Non-pigmented ciliary epithelial cell (primary cell): ENCODE measurements at places on chromosomes 13 and 19.
A peak's percentile ranks its signal among the peaks of the same experiment; 100 is the strongest.

DNA sequence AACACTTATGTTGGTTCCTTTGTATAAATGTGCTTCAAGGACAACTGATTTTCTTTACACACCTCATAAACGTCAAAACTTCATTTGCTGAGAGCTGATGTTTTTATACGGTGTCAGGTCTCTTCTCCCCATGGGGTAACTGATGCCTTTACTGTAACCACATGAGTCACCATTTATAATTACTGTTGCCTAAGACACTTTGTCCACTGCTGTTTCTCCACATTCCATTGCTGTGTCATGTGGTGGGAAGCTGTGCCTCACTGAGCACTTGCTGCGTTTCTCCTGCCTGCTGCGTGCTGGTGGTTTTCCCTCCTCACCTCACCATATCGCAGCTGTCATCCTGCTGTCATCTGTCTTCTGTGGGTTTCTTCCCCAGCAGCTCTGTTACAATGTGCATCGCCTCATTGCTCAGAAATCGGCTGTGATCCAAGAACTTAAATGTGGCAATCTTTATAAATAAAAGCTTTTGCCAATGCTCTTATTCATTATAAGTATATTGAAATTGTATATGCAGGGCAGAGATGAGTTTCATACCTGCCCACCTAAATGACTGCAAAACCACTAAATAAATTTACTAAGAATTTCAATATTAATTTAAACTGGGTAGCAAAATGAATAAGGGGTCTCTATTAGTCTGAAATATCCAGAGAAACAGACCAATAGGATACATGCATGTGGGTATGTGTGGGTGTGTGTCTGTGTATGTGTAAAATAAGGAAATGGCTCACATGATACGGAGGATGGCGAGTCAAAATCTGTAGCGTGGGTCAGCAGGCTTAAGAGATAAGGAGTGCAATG lies 547.0 kb upstream of the SLITRK5 start:
- DNase-seq = peak; percentile 99

DNA sequence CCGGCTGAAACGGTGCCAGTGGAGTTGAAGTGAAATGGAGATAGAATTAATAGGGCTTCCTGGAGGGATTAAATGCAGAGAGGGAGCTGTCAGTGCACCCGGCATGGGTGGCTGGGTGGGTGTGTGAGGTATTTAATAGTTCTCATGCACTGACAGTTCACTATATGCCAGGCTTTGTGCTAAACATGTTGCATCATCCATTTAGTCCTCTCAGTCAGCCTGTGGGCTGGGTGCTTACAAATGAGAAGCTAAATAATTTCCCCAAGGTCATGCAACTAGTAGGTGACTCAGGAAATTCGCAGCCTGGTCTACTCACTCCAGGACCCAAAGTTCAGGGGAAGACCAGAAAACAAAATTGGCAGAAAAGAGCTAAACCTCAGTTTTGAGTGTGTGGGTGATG lies 63.5 kb upstream of the SPATA13 start:
- DNase-seq = peak; percentile 49

DNA sequence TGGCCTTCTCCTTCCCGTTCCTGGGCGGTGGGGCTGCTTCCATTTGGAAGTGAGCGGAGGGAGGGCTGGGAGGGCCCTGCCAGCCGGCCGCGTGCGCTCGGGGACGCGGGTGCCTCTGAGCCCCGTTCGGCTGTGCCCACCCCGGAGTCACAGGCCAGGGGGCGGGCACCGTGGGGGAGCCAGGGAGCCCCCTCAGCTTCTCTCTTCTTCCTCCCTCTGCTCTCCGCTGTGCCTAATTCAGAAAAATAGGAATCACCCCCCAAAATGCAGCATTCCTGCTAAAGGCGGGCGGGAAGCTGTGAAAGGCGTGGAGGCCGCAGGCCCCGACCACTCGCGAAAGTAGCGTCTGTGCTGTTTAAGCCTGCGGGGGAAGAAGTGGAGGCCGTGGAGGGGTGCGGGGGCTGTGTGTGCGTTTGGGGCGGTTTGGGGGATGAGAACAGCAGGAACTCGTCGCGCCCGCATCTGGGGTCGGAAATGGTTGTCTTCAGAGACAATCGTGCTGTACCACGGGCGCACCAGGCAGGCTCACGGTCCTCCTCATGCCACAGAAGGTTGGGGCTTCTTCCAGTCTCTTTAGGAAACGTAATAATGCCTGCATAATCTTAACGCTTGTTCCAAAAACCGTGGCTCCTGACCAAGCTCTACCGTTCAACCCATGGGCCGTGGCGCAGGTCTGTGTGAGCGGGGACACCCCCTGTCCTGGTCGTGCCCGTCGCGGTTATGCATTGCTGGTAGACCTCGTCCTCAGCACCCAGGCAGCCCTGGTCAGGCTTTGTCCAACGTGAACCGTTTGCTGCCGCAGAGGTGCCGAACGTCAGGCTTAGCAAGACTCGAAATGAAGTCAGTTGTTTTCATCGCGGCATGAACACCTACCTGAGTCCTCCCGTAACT lies 110.4 kb upstream of the SOX1 start:
- no peak for DNase-seq

- no peak for DNase-seq
Observed at GRCh38 chr13:59458908-59459579, 704.7 kb downstream of the DIAPH3 start.

DNA sequence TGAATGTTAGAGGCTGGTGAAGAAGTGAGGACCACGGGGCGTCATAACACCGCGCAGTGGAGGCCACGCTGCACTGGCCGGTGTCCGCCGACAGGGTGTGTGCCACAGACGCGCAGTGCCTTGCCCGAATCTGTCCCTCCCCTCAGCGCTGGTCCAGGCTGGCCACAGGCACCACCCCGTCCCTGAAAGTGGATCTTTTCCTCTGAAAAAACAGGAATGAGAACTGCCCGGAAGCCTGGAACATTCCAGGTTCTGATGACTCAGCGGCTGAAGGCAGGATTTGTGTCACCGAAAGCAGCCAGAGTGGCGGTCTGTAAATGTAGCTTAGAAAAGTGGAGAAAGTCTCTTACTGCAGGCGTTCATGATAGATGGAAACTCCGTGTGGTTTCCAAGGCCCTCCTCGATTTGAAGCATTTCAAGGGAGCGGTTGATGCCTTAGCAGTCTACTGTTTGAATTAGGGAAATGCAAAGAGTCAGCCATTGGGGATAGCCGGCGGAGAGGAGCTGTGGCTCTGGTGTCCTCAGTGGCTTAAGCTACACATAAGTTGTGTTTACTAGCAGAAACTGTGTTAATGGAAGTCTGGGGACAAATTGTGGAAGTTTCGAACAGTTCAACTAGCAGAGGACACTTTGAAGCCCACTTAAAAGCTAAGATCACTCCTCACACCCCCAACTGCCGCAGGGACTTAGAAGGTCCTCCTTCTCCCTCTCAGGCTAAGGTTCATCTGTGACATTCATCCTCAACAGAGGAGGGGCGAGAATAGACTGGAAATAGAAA lies 70.8 kb downstream of the NUFIP1 start:
- peak; percentile 89 for DNase-seq
